ENCODE measurements at places on chromosomes 2 and 18.

DNA sequence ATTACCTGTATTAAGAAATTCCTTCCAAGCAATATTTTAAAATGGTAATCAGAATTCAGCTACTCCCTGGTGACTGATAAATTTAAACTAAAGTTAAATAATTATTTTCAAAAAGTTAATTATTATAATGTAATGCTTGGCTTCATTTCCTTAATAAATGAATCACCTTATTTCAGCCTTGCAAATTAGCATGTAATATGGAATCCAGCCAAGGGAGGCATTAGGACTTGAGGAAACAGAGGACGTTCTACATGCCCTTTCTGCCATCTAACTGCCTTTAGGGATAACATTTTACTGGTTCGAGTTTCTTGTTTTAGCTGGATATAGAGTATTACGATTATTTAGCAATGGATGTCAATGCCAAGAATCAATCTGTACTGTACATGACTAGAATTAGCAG lies 636.3 kb downstream of the TSN start:
- H3K27ac ChIP-seq = no peak overlapping the region
- H3K4me3 ChIP-seq = no peak overlapping the region
- H3K4me1 ChIP-seq = no peaks in the 10 kb centered on the region

- peak overlapping the region; percentile 15 for H3K27ac ChIP-seq
- no peak for DNase-seq
- H3K27me3 ChIP-seq = no peaks in the 10 kb centered on the region
- no peaks in the 10 kb centered on the region for H3K36me3 ChIP-seq
- no peak overlapping the region for H3K4me3 ChIP-seq
- H3K4me1 ChIP-seq = peaks cover 7% of the 10 kb centered on the region
These were observed 53.8 kb upstream of the RBM44 start for GRCh38 chr2:237744613-237745249.

DNA sequence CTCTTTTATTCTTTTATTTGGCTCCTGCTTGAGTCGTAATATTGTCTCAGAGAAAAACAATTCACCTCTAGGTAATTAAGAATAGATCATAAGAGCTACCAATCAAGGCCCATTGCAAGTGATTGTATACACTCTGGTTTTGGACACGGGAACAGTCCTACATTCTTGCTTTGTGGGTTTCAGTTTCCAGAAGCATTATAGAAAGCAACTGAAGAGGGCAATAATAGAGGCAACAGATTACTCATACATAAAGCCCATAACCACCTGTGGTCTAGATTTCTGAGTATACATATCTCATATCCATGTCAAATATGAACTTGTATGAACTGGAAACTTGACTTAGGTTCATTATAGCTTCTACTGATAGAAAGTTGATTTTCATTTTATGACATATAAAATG lies 65.4 kb downstream of the DIS3L2 start:
- no peak overlapping the region for H3K27ac ChIP-seq
- peaks cover 4% of the 10 kb centered on the region for H3K4me1 ChIP-seq
- no peak overlapping the region for H3K4me3 ChIP-seq
- peaks cover 2% of the 10 kb centered on the region for H3K36me3 ChIP-seq
- no peaks in the 10 kb centered on the region for H3K27me3 ChIP-seq

DNA sequence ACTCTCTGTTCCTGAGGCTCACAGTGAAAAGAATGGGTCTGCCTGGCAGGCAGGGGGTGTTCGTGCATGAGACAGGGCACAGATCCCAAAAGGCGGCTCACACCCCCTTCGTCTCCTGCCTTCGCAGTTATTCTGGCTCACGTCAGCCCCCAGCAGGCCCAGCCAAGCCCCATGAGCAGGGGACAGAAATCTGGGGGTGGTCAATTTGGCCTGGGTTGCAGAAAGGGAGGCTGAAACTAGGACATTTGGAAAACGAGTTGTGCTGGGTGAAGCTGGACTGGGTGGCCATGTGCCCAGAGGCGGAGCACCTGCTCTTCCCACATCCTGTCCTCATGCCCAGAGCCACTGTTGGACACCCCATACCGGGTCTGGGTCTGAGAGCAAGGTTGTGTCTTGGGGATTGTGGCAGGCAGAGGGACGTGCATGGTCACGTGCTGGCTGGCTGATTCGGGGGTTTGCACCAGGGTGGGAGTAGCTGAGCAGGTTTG lies 99.0 kb upstream of the MCFD2 start:
- H3K4me1 ChIP-seq = peaks cover 22% of the 10 kb centered on the region
- no peaks in the 10 kb centered on the region for H3K27me3 ChIP-seq
- no peak overlapping the region for H3K4me3 ChIP-seq
- no peak for DNase-seq
- peaks cover 20% of the 10 kb centered on the region for H3K36me3 ChIP-seq

- no peaks in the 10 kb centered on the region for H3K4me1 ChIP-seq
- no peaks in the 10 kb centered on the region for H3K36me3 ChIP-seq
- no peak overlapping the region for H3K4me3 ChIP-seq
- no peak overlapping the region for H3K27ac ChIP-seq
- no peak for DNase-seq
These were observed 772.2 kb upstream of the ZEB2 start for GRCh38 chr2:145292166-145292565.

- peaks cover 23% of the 10 kb centered on the region for H3K4me1 ChIP-seq
- H3K27me3 ChIP-seq = peaks cover 7% of the 10 kb centered on the region
- H3K27ac ChIP-seq = peak overlapping the region; percentile 53
These were observed 4.7 kb upstream of the DNAJB2 start for GRCh38 chr2:219274361-219274921.

DNA sequence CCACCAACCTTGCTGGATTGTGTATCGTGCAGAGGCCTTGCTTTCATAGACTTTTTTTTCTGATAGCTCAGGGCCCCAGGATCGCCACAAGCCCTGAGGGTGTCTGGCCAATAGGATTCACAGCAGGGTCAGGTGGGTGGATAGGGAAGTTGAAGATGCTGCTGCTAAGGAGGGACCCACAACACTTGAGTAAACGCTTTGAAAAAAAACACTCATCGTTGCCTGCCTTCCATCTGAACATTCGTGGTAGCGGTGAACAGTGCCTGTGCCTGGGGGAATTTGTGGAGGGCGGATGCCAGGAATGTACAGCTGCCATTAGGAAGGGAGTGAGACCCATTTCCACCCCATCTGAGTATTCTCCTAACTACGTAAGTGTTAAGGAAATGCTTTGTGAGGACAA lies 104.6 kb upstream of the TPO start:
- H3K4me3 ChIP-seq = no peak overlapping the region
- DNase-seq = no peak
- no peaks in the 10 kb centered on the region for H3K36me3 ChIP-seq
- no peak overlapping the region for H3K27ac ChIP-seq

- no peak overlapping the region for H3K4me3 ChIP-seq
- DNase-seq = no peak
- H3K27ac ChIP-seq = no peak overlapping the region
- H3K27me3 ChIP-seq = no peaks in the 10 kb centered on the region
- H3K4me1 ChIP-seq = no peaks in the 10 kb centered on the region
These were observed 38.0 kb downstream of the RPL31 start for GRCh38 chr2:101040072-101040471.

DNA sequence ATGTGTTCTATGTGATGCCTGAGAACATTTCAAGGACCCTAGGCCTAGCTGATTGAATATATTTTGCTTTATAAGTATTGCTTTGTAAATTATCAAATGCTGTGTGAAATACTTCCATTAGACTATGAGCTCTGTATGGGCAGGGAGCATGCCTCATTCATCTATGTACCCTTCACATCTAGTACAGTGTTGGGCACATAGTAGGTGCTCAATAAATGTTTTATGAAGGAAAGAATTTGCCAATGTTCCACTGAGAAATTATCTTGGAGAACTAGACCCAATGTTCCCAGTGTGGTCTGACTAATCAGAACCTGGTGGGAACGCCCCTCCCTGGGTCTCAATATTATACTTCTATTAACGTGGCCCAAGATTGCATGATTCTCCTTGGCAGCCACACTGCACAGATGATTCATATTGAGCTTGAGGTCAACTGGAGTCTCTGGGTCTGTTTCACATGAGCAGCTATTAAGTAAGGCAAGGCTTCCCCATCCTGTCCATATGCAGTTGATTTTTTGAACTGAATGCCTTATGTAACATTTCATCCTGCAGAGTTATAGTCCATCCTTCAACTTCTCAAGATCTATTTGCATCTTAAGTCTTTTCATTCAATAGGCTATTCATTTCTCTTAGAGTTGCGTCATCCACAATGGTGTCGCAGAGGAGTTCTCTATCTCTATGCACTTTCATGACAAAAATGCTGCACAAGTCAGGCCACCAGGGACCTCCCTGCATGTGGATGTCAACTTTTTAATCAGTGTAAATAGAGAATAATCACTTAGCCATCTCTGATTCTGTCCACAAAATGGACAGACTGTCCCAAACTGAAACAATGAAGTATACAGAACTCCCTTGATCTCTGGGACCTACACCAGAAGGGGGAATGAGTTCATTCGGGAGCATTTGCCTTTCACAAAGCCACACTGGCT lies 257.6 kb downstream of the CYP26B1 start:
- peaks cover 2% of the 10 kb centered on the region for H3K27me3 ChIP-seq
- H3K36me3 ChIP-seq = no peaks in the 10 kb centered on the region
- no peak overlapping the region for H3K27ac ChIP-seq
- DNase-seq = peak; percentile 85
- H3K4me1 ChIP-seq = no peaks in the 10 kb centered on the region

DNA sequence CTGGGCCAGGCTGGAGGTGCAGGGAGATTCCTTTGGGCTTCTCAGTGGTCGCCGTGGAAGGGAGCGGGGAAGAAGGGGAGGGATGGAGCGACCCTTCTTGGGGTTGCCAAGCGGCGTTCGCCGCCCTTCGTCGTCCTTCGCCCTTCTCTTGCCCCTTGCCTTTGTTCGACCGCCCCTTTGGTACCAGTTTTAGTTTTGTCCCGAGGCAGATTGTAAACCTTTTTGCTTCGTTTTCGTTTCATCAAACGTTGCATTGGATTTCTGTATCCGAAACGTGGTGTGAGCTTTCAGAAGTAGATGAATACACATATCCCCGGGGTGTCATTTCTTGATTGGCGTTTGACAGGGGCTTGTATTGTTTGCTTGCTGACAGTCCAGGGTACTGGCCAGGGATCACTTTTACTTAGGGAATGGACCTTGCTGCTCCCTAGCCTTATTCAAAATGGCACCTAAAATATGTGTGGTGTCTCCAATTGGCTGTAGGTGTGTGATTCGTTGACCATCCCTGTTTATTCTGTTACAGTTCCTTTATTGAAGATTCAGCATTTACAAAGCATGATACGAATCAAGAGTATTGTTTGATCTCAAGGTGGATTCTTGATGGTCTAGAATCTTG lies 788 bp downstream of the USP14 start:
- no peaks in the 10 kb centered on the region for H3K27me3 ChIP-seq
- peak overlapping the region; percentile 68 for H3K4me3 ChIP-seq
- H3K27ac ChIP-seq = peak overlapping the region; percentile 90
- H3K36me3 ChIP-seq = no peaks in the 10 kb centered on the region
- no peaks in the 10 kb centered on the region for H3K4me1 ChIP-seq

DNA sequence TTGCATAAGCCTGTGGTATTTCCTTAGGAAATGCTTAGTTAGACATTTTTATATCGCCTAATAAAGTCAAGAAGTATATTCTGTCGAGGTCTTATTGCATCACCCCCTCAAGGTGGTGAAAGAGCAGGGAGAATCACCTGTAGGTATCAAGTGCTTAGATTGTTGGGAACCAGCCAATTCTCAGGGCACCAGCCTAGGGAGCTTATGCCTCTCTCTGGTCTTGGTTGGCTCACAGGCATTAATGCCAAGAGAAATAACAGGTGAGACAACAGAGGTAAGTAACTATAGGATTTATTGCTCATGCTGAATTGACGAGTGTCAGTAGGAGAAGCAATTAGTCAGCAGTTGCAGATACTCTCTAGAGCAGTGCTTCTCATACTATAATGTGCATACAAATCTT lies 663.3 kb upstream of the ZNF804A start:
- DNase-seq = no peak
- no peaks in the 10 kb centered on the region for H3K36me3 ChIP-seq
- H3K4me3 ChIP-seq = no peak overlapping the region
- H3K27me3 ChIP-seq = no peaks in the 10 kb centered on the region
- no peak overlapping the region for H3K27ac ChIP-seq
- no peaks in the 10 kb centered on the region for H3K4me1 ChIP-seq

- no peaks in the 10 kb centered on the region for H3K36me3 ChIP-seq
- H3K4me3 ChIP-seq = no peak overlapping the region
- H3K4me1 ChIP-seq = no peaks in the 10 kb centered on the region
These were observed 20.8 kb downstream of the LAMA1 start for GRCh38 chr18:7096838-7097237.

GRCh38 chr2:234446404-234447076 lies 50.3 kb downstream of the ARL4C start:
- no peaks in the 10 kb centered on the region for H3K27me3 ChIP-seq
- H3K4me1 ChIP-seq = peaks cover 17% of the 10 kb centered on the region
- no peak overlapping the region for H3K4me3 ChIP-seq
- H3K27ac ChIP-seq = no peak overlapping the region
- DNase-seq = no peak

DNA sequence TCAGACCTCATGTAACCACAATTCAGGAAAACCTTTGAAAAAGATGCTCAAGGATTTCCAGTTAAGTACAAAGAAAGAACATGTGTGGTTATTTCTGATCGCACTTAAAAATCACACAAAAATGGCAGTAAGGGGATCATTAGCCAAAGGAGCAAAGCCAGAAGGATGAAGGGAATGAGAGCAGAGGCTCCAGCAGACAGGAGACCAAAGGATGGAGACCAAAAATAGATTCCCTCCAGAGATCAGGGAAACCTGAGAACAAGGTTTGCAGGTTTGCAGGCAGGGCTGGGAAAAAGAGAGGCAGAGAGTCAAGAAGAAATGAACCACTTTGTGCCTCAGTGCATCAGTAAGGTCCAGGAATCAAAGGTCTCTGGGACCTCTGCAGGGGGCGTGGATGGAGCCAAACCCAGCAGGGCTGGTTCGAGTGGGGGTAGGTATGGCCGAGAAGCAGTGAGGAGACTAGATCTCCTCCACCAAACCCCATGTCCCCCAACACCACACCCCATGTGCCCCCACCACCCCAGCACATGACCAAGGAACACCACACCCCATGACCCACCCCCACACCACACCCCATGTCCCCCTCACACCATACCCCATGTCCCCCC lies 98.5 kb upstream of the GPC1 start:
- DNase-seq = no peak
- no peak overlapping the region for H3K27ac ChIP-seq
- H3K4me1 ChIP-seq = no peaks in the 10 kb centered on the region
- H3K4me3 ChIP-seq = no peak overlapping the region

- H3K4me1 ChIP-seq = no peaks in the 10 kb centered on the region
- no peak for DNase-seq
- H3K4me3 ChIP-seq = no peak overlapping the region
- no peaks in the 10 kb centered on the region for H3K27me3 ChIP-seq
- no peaks in the 10 kb centered on the region for H3K36me3 ChIP-seq
These were observed 295.0 kb downstream of the RAD51AP2 start for GRCh38 chr2:17223211-17223610.

- H3K36me3 ChIP-seq = no peaks in the 10 kb centered on the region
- no peak overlapping the region for H3K4me3 ChIP-seq
- no peaks in the 10 kb centered on the region for H3K4me1 ChIP-seq
- DNase-seq = no peak
These were observed 94.6 kb downstream of the PTH2R start for GRCh38 chr2:208501206-208501605.

DNA sequence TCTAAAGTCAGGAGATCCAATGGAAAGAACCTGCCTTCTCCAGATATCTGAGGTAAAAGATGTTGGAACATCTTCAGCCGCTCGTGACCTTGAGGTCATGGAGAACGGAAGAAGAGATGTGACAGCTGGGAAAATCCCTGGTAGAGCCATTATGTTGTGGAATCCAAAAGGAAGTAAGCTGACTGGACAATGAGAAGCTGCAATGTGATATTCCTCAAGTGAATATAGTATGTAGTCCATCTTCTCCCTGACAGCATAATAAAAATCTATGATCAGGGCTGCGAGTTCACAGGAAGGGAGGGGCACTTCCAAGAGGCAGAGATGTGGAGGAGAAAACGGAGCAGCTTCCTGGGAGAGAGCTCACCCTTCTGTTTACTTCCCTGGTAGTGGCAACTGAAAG lies 201.0 kb upstream of the SP5 start:
- H3K27me3 ChIP-seq = no peaks in the 10 kb centered on the region
- no peaks in the 10 kb centered on the region for H3K4me1 ChIP-seq
- H3K4me3 ChIP-seq = no peak overlapping the region
- no peak for DNase-seq
